Fibroblast of skin of back (primary cell): ENCODE measurements at places on chromosomes 7 and 10.

DNA sequence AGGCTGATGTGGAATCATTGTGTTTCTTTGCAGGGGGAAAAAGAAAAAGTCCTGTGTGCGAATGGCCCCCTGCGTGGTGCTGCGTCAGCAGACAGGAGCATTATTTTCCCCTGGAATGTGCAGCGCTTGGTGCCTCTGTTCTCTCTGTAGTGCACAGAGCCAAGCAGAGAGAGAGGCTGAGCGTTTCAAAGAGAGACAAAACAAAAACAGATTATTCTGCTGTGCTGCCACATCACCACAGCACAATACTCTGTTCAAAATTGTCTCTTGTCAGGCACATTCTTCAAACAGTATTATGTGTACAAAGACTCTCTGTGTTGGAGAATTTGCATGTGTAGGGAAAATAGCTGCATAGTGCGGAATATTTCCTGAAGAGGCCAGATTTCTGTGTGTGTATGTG lies 609.0 kb downstream of the SDK1 start:
- peak; percentile 11 for DNase-seq

- no peak for DNase-seq
Measured at GRCh38 chr10:4020631-4021030, 235.6 kb upstream of the KLF6 start.

DNA sequence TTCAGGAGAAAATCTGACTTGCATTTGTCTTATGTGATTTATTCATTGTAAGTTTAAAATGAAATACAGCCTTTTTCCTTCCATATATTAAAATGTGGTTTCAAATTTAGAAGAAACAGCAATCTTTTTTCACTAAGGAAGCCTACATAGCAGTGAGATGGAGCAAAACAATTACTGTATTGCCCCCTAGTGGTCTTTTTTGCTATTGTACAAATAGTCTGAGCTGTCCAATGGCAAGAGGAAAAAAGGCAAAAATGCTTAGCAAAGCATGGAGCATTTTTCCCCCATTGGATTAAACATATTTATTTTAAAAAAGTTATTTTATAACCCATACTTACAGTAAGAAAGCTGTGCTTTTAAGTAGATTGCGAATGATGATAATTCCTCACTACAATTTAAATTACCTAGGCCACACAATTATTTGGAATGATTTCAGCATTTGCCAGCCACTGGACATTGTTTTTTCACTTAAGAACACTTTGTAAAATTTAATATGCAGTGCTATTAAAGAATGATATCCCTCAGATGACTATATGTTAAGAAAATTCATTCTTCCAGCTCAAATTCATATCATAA lies 119.5 kb downstream of the CPED1 start:
- DNase-seq, result peak; percentile 73

DNA sequence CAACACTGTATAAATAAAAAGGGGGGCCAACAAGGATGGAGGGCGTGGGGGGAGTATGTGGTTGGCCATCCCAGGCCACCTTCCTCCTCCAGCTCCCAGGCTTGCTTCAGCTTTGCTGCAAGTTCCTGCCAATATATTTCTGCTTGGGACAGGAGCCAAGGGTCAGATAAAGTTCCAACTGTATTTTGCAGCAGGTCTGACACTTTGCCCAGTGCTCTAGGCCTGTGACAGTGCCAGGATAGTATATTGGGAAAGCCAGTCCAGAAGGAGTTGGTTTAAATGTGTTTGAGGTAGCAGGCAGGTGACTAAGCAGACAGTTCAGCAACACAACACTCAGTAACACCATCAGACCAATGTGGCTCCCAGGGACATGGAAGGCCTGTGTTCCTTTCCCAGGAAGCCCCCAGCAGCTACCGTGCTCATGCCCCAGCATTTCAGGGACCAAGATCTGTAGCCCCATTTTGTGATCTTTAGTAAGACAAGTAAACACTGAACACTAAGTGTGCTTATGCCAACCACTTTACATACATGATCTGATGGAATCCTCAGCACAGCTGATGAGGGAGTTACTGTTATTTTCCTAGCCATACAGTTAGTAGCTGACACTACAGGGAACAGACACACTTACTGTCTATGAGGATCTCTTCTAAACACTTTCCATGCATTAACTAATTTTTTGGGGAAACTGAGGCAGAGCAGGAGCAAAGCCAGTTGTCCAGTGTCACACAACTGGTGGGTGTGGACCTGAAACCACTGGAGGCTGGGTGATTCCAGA lies 38.9 kb downstream of the DNAJB12 start:
- peak; percentile 30 for DNase-seq

GRCh38 chr7:156547884-156548561 lies 92.6 kb upstream of the RNF32 start:
- no peak for DNase-seq

DNA sequence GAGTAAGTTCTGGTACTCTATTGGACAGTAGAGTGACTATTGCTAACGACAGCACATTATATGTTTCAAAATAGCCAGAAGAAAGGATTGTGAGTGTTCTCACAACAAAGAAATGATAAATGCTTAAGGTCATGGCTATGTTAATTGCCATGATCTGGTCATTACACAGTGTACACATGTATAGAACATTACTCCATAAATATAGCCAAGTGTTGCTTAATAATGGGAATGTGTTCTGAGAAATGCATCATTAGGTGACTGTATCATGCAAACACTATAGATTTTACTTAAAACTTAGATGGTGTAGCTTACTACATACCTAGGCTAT lies 19.6 kb downstream of the EPC1 start:
- DNase-seq, result no peak

GRCh38 chr10:49300140-49300974 lies 1.4 kb downstream of the C10orf71 start:
- peak; percentile 7 for DNase-seq

DNA sequence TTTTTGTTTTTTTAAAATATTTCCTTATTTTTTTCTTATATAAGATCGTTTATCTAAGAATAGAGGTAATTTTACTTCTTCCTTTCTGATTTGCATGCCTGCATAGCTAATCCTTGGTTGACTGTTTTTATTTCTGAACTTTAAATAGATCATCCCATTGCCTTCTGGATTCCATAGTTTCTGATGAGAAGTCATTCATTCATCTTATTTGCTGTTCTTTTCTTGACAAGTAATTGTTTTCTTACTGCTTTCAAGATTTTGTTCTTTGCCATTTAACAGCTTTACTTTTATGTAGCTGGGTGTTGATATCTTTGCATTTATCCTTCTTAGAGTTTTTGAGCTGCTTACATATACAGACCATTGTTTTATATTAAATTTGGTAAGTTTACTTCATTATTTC lies 437.9 kb downstream of the SDK1 start:
- DNase-seq, result no peak

- DNase-seq, result peak; percentile 58
Measured at GRCh38 chr10:22605168-22605567, 109.2 kb downstream of the PIP4K2A start.

- DNase-seq, result no peak
Measured at GRCh38 chr7:96697822-96698221, 11.8 kb downstream of the SEM1 start.

DNA sequence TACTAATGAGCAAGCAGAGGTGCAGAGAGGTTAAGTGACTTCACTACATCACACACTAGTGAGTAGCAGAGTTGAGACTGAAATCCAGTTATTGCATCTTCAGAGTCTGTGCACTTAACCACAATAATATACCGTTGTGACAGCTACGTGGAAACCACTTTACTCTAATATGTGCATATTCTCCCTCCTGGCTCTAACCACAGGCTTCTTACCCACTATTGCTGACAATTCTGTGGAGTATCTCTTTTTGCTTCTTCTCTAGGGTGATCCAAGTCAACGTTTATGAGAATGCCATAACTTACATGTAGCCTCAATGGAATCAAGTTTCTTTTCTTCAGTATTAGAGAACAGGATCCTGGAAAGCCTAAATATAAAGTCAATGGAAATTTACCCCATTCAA lies 64.2 kb upstream of the MEOX2 start:
- no peak for DNase-seq

DNA sequence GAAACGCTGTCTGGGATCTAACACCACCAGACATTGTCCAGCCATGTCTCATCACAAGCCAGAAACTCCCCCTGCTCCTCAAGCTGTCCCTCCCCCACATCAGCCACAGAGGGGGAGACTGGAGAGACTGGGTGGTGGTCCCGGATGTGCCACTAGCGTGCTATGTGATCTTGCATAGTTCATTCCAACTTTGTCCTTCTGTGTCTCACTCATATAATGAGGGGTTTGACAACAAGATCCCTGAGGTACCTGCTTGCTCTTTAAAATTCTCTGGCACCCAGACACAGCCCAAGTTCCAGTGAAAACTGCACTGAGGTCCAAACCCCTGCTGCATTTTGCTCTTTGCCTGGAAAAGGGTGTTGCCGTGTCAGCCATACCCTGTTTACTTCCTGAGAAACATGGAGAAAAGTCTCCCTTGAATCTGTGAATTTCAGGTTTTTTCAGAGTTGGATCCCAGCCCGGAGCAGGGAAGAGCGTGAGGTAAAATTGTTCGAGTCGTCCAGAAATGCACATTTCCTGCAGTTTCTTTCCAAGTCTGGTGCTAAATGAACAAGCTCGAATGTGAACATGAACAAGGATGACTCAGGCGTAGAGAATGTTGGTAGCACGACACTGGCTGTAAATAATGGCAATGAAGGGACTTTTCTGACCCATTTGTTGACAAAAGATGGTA lies 156.6 kb downstream of the CCDC3 start:
- DNase-seq, result peak; percentile 88

DNA sequence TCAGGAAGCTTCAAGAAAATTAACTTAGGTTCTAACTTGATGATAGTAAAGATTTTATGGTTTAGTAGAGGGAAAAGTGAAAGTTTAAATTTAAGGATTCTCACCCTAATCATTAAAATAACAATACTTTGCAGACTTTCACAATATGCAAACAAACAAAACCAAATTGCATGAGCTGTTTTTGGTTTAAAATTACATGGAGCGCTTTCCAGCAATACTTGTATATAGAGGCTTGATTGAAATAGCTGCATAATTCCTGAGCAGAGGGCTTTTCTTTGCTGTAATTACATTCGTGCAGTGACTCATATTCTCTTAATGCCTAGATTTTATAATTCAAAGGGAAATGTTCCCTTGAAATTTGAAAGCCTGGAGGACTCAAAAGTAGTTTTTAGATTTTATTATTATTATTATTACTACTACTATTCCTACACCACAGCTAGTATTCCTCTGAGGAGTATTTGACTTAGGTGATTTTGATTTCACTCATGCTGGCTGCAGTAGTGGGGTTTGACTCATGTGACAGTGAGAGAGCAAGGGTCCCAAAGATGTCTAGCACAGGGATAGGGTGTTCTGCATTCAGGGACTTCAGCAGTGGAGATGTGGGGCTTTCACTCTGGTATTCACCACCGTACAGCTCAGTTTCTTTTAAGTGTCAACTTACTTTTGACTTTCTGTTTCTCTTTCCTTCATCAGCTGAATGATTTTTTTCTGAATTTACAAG lies 138.1 kb downstream of the ADAM22 start:
- DNase-seq, result no peak

DNA sequence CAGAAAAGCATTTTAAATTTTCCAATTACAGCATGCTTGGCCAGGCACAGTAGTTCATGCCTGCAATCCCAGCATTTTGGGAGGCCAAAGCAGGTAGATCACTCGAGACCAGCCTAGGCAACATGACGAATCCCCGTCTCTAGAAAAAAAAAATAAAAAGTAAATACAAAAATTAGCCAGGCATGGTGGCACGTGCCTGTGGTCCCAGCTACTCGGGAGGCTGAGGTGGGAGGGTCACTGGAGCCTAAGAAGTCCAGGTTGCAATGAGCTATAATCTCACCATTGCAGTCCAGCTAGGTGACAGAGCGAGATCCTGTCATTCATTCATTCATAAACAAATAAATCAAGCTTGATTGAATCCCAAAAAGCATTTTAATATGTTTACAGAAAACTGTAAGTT lies 234.9 kb downstream of the PARD3 start:
- DNase-seq, result no peak

GRCh38 chr10:5905854-5906507 lies 15.9 kb downstream of the FBH1 start:
- DNase-seq, result no peak

- DNase-seq, result no peak
Measured at GRCh38 chr7:150334108-150334507, 7.3 kb downstream of the RARRES2 start.

- DNase-seq, result no peak
Measured at GRCh38 chr10:60916025-60916424, 28.0 kb downstream of the RHOBTB1 start.

GRCh38 chr10:60943316-60944057 lies 498 bp downstream of the RHOBTB1 start:
- peak; percentile 56 for DNase-seq

DNA sequence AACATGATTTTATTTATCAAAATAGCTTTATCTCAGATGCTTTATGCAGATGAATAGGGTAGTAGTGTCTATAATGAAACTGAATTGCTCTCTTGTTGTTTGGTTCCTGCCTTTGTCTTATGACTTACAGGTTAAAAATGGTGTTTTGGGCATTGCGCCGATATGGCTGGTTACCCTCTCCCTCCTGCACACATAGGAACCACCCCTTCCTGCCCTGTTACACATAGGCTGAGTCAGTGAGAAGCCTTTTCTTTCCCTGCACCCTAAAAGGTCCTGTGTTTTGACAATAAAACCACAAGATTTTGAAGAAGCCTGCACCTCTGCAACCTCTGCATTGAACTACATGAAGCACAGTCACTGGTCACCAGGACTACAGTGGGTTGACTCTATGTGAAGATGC lies 655.8 kb upstream of the ANKRD30A start:
- peak; percentile 49 for DNase-seq

- no peak for DNase-seq
Measured at GRCh38 chr7:77466450-77466849, 50.3 kb upstream of the GSAP start.

- DNase-seq, result no peak
Measured at GRCh38 chr7:7399707-7400106, 136.0 kb downstream of the COL28A1 start.

DNA sequence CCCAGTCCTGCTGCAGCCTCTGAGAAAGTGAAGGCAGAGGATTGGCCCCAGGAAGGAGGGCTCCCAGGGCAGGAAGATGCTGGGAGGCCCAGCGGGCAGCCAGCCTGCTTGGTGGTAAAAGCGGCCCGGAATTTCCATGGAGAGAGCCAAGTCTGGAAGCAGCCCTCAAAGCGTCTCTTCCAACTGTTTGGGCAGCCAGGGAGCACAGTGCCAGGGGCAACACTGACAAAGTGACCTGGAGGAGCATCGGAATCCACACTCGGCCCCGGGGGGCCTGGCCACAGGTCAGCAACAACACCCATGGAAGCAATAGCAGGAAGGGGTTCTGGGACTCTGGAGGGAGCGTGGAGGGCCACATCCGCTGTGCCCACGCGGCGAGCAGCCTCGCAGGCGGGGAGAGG lies 63.2 kb upstream of the FGFR2 start:
- no peak for DNase-seq

DNA sequence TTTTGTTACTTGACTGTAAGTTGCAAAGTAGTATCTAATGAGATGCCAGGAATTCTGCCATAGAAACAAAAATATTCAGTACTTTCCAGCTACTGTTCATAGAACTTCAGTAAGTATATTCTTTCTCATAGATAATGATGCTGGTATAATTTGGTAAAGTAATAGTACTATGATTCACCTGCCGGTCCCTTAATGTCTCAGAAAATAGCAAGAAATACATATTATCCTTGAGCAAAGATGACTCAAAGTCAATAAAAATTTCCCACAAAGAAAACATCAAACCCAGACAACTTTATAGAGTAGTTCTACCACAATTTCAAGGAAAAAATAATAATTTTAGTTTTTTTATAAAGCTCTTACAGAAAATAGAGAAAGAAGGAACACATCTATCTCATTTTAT lies 105.4 kb downstream of the EPDR1 start:
- peak; percentile 5 for DNase-seq

- no peak for DNase-seq
Measured at GRCh38 chr7:51316666-51317581, at the start of gene COBL. TSS of gene COBL (minus strand) at chr7:51316809. CDS start at chr7:51316633, 176 bp downstream.

GRCh38 chr10:104479906-104480593 lies 126.4 kb downstream of the CFAP58 start:
- no peak for DNase-seq
